ENCODE measurements at places on chromosomes 2 and 18. TPM values are rescaled to one million over a fixed set of nuclear protein-coding genes. Genes with fewer than 3 reads are reported as not detected.

DNA sequence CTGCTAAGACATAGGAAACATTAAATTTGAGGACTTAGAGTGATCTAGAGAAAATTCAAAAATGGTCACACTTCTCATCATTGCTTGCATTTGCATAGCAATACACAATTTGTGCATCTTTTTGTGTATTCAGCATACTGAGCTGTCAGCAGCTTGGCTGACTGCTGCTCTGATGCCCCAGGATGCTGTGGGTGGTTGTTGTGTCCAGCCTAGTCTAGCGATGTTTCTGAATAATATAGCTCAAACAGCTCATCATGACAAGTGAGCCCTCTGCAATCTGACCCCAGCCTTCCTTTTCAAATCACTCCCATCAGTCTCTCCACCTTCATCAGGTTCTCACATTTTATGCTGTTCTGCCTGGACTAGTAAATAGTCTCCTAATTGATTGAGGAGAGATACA lies 483.7 kb upstream of the SPHKAP start:
- no peak for DNase-seq

DNA sequence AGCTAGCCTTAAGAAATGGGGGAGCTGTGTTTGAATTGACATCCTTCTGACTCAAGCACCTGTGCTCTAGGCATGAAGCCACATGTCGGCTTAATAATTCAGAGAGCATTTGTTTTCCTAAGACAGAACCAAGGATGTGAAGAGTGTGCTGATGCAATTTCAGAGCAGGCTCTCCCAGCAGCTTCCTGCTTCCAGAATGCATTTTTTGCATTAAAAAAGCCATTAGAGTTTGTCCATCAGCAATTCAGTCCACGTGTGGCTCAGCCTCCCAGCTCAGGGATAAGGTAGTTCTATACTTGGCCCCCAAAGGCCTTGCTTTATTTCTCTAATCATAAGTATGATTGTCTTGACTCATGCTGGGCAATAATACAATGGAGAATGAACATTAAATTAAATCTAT lies 37.7 kb downstream of the DOCK10 start:
- no peak for DNase-seq

DNA sequence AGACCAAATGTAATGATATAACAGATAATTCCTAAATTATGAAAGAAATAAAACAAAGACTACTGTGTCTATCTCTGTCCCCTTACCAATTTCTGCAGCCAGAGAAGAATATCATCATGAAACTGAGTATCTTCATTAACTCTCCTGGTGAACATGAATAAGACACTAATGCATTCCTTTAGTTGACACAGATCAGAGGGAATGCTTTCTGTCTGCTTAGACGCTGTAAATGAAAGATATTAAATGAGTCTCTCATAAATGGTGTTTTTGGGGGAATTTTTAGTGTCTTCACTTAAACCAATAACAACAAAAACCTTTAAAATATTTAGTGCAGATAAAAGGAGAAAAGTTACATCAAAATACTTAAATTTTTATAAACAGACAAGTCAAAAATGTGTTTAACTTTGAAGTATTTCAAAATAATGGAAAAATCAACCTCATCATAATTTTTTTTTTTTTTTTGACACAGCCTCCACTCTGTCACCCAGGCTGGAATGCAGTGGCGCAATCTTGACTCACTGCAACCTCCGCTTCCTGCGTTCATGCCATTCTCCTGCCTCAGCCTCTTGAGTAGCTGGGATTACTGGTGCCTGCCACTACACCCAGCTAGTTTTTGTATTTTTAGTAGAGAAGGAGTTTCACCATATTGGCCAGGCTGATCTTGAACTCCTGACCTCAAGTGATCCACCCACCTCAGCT lies 16.0 kb downstream of the EPG5 start:
- DNase-seq, result no peak

DNA sequence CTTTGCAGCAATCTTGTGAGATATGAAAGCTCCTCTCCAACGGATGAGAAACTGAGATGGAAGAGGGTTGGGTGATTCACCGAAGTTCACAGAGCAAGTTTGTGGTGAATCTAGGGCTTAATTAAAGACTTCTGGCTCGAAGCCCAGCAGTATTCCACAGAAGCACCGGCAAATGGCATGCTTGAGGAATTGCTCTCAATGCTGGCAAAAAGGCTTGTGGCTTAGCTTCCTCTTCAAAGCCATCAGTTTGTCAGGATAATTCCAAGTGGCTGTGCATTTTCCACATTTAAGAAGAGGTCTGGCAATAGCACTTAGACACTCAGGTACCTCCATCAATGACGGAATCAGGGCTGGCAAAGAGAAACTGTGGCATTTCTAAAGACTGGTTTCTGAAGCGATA lies 98.7 kb upstream of the SLC66A3 start:
- DNase-seq, result no peak

DNA sequence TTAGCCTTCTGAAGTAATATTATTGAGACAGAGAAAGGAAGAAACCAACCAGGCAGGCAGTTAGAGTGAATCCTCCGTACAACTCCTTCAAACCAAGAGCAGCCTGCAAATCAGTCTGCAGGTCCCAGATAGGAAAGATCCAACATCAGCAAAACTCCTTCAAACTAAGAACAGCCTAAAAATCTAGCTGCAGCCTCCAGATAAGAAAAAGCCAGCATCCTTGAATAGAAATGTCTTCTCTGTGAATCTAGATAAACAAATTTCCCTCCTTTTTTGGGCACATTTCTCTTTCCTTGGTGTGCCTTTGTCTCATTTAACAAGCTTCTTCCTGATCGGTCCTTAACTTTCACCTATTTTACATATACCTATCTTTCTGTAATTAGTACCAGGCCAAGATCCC lies 1004.6 kb upstream of the TMEFF2 start:
- DNase-seq, result no peak

GRCh38 chr2:97714084-97714949 lies 941 bp downstream of the ZAP70 start:
- DNase-seq, result no peak

- no peak for DNase-seq
These were observed 556.0 kb upstream of the MEX3C start for GRCh38 chr18:51753365-51754057.

DNA sequence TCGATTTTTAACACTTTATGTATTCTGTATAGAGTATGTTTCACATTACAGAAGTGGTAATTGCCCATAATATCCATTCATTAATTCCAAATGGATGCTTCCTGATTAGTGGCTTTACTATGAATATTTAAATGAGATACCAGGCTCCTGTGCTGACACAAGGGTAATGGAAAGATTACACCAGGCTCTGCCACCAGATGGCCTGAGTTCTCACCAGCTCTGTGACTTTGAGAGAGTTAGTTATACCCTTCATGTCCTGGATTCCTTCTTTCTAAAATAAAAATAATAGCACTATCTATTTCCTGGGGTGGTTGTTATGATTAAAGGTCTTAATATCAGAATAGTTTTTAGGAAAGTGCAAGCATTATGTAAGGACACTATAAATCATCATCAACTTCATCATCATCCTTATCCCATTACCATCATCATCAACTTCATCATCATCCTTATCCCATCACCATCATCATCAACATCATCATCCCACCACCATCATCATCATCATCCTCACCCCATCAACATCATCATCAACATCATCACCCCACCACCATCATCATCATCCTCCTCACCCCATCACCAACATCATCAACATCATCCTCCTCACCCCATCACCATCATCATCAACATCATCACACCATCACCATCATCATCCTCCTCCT lies 151.8 kb downstream of the DNER start:
- no peak for DNase-seq

DNA sequence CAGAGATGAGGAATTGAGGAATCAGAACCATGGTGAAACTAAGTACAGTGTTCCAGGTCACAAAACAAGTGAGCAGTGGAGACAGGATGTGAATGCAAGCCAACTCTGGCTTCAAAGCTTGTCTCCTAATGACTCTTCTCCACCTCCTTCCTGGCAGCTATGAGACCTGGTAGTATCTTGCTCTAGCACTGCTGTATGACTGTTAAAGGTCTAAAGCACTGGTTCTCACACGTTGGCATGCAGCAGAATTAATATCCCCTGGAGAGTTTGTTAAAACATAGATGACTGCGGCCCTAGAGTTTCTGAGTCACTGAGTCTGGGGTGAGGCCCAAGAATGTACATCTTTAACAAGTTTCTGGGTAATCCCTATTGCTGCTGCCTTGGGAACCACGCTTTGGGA lies 63.3 kb downstream of the SUCLG1 start:
- DNase-seq, result no peak

GRCh38 chr2:146985753-146986152 lies 859.1 kb upstream of the ACVR2A start:
- no peak for DNase-seq

- DNase-seq, result no peak
These were observed 317.3 kb downstream of the RBM43 start for GRCh38 chr2:150944315-150944714.

- no peak for DNase-seq
These were observed 110.2 kb downstream of the MDH1 start for GRCh38 chr2:63698786-63699548.

DNA sequence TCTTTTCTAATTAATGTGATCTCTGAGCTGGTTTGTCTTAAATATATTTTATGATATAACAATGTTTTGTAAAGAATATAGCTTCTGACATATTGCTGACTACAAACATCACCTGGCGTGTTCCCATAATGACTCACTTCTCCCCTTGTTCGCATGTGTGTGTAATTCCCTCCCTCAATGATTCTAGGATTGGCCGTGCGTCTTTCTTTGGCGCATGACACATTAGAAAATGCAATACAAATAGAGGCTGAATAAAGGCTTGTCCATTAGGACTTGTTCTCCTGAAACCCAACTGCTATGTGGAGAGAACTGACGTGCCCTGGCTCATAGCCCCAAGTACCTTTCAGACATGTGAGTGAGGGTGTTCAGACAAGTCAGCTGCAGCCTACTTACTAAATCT lies 159.7 kb upstream of the CDH20 start:
- DNase-seq, result no peak

GRCh38 chr18:21084511-21085078 lies 27.0 kb downstream of the ROCK1 start:
- DNase-seq, result no peak

DNA sequence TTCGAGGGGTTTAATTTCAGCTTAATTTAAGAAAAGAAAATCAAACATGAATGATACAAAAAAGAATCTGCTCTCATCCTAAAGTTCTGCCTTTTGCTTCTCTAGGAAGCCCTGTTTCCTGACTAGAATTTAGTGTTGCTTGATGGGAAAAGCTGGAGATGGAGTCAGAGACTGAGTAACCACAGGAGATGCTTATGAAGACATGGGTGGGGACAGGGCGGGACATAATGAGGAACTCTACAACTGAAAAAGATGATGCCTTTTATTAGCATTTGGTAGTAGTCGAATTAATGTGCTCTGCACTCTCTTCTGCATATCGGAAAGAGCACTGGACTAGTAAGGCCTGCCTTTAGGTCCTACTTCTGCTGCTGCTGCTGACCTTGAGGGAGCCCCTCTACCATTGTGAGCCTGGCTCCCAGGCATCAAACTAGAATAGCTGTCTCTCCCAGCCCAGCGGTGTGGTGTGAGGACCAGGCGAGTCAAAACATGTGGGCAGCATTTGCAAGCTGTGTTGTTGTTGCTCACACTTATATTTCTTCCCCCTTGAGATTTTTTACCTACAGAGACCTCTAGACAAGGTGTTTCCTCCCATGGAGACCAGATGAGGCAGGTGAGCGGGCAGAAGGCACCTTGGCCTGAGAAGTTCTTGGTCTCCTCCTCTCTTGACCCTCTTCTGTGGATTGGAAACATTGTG lies 61.5 kb downstream of the INPP4A start:
- no peak for DNase-seq

DNA sequence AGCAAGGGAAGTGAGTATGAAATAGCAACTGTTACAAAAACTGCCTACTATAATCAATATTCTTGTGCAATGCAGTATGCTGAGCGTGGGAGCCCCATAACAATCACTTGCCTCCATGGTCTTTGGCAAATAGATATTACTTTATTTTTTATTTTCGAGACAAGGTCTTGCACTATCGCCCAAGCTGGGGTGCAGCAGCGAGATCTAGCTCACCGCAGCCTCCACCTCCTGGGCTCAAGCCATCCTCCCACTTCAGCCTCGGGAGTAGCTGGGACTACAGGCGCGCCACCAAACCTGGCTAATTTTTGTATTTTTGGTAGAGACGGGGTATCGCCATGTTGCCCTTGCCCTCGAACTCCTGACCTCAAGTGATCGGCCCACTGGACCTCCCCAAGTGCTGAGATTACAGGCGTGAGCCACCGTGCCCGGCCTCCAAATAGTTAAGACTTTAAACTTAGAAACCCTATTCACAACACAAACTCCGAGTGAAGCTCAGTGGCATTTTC lies 1.2 kb upstream of the CCNT2 start:
- no peak for DNase-seq

GRCh38 chr2:109331896-109332848 lies 203.2 kb downstream of the SH3RF3 start:
- DNase-seq, result peak; percentile 84

DNA sequence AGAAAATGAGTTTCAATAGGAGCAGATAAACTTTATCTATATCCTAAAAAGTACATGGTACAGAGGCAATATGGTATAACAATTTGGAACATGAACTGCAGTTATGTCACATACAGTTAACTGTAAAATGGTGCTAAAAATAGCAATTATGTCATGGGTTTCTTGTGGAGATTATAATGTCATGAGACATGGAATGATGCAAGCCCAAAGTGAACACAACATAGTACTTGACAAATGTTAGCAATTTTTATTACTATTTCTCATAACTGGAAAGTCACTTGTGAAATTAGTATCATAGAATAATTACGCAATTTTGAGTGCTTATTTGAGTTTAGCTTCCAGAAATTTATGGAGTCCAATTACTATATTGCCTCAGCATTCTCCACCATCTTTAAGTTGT lies 1263.4 kb downstream of the DSC3 start:
- DNase-seq, result no peak

- DNase-seq, result no peak
These were observed 85.2 kb downstream of the GLI2 start for GRCh38 chr2:120820953-120821279.

GRCh38 chr18:59464486-59464885 lies 105.4 kb upstream of the LMAN1 start:
- no peak for DNase-seq

DNA sequence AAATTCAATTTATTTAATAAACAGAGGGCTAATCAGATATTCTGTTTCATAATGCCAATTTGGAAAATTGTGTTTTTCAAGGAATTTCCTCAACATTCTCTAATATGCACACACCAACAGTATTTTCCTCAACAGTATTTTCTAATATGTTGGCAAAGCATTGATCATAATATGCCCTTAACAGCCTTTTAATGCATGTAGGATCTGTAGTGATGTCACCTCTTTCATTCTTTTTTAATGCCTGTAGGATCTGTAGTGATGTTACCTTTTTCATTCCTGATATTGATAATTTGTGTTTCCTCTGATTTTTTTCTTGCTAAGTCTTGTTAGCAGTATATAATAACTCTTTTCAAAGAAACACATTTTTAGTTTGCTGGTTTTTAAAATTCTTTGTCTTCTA lies 15.9 kb downstream of the VWA3B start:
- DNase-seq, result no peak

ATP8B1 gene
- 2.5 TPM for total RNA-seq

APLF gene
- total RNA-seq, result 12.3 TPM

PIGN gene
- total RNA-seq, result 56.8 TPM

GKN2 gene
- not detected for total RNA-seq

HJURP gene
- 1.9 TPM for total RNA-seq

DSG4 gene
- not detected for total RNA-seq

POTEI gene
- not detected for total RNA-seq

CXCR4 gene
- total RNA-seq, result 115 TPM

Measured in occipital lobe (tissue), 3 donors.